Activated T-cell treated with anti-CD3 and anti-CD28 coated beads, Interleukin-2, amount 50 U/mL, for 4 hours (primary cell): ENCODE measurements at places on chromosomes 11 and 22.

DNA sequence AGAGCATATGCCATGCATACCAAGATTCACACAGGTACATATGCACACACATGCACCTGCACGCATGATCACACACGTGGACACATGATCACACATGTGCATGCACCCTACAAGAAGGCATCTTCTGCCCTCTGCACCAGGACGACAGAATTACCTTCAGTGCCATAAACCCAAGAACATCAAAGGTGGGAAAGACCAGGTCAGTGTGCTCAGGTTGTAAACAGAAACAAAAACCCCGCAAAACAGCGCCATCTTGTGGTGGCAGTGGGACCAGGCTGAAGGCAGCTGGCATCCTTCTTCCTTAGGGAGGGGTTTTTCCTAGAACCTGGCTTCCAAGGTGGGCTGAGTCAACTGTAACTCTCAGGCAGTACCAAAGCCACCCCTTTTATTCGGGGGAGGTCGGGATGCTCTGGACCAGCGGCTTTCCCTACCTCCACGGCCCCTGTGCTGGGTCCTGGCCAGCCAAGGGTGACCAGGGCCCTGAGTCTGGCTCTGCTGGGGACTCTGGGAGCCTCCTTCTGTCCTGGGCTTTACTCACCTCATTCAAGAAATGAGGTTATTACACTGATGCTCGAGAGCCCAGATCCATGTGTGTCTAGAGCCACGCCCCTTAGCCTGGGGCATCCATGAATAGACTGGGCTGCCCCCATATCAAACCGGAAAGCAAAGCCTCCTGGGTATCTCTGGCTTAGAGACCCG, 69.4 kb upstream of the FGF3 start:
- peak; percentile 63 for DNase-seq

DNA sequence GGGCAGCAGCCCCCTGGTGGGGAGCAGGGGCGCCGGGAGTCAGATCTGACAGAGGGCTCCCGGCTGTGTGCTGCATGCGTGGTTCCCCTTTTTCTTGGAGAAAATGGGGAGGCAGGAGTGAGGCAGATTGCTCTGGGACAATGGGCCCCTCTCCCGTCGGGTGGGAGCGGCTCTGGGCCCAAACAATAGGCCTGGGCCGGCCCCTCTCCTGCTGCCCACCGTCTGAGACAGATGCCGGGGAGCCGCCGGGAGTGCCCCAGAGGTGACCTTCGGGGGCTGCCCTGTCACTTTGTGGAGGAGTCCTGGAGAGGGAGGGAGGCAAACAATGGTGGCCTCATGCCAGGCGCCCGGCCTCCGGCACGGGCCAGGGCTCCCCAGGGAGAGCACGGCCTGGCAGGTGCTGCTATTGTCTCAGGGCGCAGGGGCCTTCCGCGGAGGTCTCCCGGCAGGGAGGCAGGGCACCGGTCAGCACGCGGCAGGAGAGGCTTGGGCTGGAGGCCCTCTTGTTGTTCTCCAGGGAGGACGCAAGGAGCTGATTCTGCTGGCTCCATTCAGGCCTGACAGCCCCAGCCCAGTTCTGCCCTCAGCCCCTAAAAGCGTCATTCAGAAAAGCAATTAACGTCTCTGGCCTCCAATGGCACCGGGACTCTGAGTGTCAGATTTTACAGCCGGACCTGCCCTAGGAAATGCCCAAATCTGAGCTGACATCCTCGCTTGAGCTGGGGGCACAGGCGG, 44.8 kb downstream of the SMIM38 start:
- DNase-seq = no peak

DNA sequence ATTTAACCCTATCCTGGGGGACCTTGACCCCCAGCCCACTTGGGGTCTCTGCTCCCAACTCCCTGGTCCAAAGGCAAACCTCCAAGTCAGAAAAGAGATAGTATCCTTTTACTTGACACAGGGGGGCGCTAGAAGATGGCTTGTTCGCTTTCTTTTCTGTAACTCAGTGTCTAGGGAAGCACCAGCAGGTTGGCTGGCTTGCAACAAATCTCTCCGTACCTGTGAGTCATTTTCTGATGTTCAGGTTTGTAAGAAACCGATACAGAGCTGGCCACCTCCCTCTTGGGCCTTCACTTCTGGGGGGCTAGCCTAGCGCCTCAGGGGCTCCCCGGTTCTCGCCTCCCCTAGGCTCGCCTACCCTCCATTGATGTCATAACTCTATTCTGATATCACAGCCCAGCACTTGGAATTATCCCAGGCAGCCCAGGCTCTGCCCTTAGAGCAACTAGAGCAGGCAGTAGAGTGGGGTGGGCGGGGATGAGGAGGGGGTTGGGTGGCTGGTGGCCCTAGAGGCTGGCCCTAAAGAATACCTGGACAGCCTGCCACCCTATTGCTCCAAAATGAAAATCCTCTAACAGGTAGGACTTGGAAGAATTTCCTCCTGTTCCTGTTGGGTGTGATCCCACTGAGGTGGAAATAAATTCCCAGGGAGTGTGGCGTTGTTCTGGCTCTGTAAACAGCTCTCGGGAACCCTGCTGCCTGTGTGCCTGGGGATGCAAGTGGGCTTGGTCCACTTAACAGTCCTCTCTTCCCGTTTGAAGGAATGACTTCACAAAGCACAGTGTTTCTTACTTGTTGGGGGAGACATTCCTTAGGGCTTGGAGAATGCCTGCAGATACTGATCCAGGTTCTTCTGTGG, 69.4 kb downstream of the OSBP2 start:
- peak; percentile 25 for DNase-seq

DNA sequence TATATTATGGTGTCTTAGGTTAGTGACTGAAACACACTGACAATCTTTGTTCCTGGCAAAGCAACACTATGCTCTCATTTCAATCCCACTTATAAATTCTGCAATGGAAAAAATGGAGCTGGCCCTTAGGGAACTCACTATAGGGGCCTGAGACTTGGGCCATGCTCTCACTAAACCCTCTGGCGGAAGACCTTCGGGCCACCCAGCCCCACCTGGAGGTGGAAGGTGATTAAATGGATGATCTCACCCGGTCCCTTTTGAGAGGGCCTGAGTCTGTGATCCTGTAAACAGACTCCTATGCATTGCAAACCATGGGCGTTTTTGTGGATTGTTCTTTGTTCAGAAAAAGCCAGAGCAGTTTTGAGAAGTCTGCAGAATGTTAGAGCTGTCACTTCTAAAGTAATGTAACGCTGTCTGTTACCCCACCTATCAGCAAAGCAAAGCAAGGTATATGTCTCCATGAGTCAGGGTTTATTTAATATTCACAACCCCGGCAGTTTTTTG, 17.0 kb upstream of the CDON start:
- no peak for DNase-seq

DNA sequence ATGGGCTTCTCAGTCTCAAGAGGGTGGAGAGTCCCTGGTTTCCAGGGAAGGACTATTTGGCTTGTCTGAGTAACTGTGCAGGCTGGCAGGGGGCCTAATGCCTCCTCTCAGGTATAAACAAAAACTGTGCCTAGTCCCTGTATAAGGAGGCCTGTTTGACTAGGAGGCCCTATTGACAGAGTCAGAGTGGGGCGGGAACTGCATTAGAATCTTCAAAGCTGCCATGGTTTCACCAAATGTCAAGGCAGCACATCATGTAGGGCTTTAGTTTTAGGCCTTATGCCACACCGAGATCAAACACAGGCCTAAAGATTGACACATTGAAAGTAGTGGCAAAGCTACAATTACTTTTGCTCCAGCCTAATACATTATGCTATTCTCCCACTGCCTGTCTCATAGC, 611.5 kb upstream of the B3GAT1 start:
- DNase-seq = no peak

DNA sequence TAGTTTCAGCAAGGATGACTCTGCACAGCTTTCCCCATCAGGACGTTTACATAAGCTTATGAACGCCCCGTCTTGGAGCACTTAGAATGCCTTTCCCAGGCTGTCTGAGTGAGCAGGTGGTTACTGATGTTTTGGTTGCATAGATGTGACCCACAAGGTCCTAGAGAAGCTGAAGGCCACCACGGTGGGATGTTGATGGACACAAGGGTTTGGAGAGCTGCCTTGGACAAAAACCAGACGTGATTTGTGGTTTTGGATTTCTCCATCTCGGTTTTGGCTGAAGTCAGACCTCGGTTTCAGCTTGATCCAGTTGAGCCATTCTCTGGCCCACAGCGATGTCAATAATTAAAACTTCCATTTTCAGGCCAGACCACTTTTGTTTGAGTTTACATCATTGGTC, 151.9 kb downstream of the LDLRAD3 start:
- no peak for DNase-seq

- DNase-seq = no peak
These were observed 38.1 kb downstream of the DIXDC1 start for GRCh38 chr11:111975076-111975806.

GRCh38 chr11:1598816-1599215, 722 bp upstream of the KRTAP5-2 start:
- DNase-seq = no peak

GRCh38 chr11:47998733-47999359, 18.5 kb downstream of the PTPRJ start:
- no peak for DNase-seq

DNA sequence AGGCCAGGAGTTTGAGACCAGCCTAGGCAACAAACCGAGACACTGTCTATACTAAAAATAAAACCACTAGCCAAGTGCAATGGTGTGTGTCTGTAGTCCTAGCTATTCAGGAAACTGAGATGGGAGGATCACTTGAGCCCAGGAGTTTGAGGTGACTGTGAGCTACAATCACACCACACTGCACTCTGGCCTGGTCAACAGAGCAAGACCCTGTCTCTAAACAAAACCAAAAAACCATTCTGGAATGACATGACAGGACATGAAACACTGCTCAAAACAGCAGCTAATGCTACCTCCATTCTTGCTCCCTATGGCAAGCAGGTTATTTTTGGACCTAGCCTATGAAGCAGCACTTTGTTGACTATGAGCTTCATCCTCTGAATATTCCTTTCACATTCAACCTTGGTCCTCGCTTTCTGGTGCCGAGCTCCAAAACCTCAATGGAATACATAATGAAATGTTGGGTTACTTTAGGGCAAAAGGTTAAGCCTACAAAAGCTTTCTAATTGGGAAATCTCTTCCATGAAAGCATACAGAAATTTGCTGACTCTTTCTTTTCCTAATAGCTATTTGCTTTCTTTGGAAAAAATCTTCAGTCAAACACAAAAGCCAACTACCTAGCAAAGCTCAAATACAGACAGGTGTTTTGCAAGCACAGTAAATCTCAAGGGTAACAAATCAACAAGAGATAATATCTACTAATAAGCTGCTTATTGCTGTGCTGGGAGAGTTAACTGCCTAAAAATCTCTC, 21.1 kb downstream of the SIK3 start:
- no peak for DNase-seq

DNA sequence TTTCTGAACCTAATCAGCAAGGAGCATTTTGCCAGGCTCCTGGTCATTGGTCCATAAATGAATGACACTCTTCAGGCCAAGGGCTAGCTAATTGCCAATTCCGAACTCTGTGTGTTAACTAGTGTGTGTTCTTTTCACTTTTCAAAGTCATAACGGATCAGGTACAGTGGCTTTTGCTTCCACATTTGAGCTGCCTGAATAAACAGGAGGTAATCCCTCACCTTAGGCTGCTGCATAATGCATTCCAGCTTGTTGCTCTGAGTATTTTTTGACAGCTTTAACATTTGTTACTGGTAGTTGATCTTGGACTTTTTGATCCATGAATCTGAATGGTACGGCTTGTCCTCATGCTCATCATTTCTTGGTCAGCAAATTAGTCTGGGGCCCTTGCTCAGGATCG, 485.1 kb downstream of the CNTN5 start:
- DNase-seq = no peak
